ENCODE measurements at places on chromosomes 6 and 20. TPM values are rescaled to one million over a fixed set of nuclear protein-coding genes. Genes with fewer than 3 reads are reported as not detected.

The HMGCLL1 gene
- not detected for total RNA-seq

The ALDH5A1 gene
- total RNA-seq, result 11.9 TPM

The NKAIN4 gene
- not detected for total RNA-seq

The JPH2 gene
- 15.5 TPM for total RNA-seq

The C6orf58 gene
- not detected for total RNA-seq

The FGD2 gene
- total RNA-seq, result 0.35 TPM

Measured in PC-3 (cell line).